Activated CD4-positive, alpha-beta T cell treated with anti-CD3 and anti-CD28 coated beads for 24 hours (primary cell): ENCODE measurements at places on chromosomes 1 and 21.

DNA sequence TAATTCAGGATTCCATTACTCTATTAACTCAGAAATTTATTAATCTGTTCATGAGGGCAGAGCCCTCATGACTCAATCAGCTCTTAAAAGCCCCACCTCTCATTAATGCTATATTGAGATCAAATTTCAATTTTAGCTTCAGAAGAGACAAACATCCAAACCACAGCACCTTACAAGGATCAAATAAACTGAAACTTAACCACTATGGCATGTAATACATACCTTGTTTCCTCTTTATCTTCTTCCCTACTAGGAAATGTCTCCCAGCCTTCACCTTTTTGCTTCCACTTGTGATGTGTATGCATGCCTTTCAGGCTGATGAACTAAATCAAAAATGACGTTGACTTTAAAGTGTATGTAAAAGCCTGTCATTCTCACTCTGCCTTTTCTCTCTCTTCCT lies 2121.3 kb downstream of the NCAM2 start:
- DNase-seq = no peak

GRCh38 chr21:38269576-38269936 lies 12.8 kb downstream of the KCNJ15 start:
- no peak for DNase-seq

GRCh38 chr21:45830221-45830640 lies 151.3 kb upstream of the COL6A1 start:
- DNase-seq = no peak

GRCh38 chr1:6967431-6968111 lies 182.3 kb downstream of the CAMTA1 start:
- DNase-seq = no peak

DNA sequence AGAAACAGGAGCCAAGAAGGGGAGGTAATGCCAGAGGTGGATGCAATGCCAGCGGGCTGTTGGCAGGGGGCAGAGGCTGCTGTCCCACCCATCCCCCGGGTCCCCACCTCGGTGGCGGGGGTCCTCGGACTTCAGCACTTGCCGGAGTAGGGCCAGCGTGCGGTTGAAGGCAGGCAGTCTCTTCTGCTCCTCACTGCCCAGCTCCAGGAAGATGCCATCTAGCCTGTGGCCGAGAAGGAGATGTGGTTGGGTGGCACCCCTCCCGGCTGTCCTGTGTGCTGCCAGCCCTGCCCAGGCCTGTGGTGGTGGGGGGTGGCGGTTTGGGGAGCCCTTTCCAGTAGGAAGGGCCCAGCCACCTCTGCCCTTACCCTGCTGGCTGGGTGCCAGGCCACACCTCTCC lies 13.5 kb downstream of the TTC22 start:
- DNase-seq = no peak

DNA sequence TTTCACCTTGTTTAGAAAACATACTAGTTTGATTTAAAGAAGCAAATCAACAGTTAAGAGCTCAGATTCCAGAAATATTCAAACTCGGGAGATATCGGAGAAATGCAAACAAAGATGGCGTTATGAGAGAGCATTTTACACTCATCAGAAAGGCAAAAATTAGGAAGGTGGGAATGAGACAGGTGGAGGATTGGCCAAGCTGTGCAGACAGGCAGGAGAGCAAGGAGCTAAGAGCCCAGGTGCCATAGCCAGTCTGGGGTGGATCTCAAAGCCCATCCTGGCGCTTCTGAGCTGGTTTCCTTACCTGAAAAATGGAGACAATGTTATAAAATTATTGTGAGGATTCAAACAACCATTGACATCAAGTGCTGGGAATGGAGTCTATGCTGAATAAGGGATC lies 19.6 kb upstream of the TARDBP start:
- no peak for DNase-seq

GRCh38 chr21:24336491-24336890 lies 1270.8 kb downstream of the MRPL39 start:
- DNase-seq = no peak

- no peak for DNase-seq
Observed at GRCh38 chr1:74407902-74408301, 104.5 kb downstream of the LRRC53 start.

- DNase-seq = peak; percentile 44
Observed at GRCh38 chr1:41862384-41863221, 56.1 kb downstream of the HIVEP3 start.

- no peak for DNase-seq
Observed at GRCh38 chr21:25508364-25508763, 98.9 kb downstream of the MRPL39 start.

- DNase-seq = no peak
Observed at GRCh38 chr1:101742509-101742908, 254.2 kb downstream of the OLFM3 start.

GRCh38 chr1:183735069-183735860 lies 69.7 kb upstream of the RGL1 start:
- no peak for DNase-seq

- DNase-seq = no peak
Observed at GRCh38 chr21:45167796-45168222, 93.4 kb downstream of the ADARB1 start.

- peak; percentile 29 for DNase-seq
Observed at GRCh38 chr1:15249081-15249480, 2.1 kb downstream of the FHAD1 start.

GRCh38 chr1:173405834-173406233 lies 71.3 kb upstream of the PRDX6 start:
- DNase-seq = no peak

DNA sequence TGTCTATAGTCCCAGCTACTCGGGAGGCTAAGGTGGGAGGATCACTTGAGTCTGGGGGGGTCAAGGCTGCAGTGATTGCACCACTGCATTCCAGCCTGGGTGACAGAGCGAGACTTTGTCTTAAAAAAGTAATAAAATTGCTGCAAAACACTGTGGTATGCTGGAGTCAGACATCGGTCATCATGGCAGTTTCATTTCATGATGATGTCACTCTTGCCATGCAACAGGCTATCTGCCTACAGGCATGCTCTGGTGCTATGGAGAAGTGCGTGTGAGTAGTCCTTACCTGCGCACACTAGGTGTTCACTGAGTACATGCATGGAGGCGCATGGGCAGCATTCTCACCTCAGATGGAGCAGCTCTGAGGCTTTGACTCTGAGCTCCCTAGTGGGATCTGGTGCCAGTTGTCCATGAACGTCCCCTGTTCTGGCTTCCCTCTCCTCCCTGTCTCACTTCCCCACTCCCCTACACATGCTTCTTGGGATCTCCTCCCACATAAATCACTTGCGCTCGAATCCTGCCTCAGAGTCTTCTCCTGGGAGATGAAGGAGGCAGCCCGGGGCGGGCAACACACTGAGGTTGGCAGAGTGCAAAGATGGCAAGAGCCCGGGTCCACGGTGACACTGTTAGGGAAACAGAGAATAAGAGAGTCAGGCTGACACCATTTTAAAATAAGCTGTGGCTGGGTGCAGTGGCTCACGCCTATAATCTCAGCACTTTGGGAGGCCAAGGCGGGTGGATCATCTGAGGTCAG lies 10.4 kb upstream of the CELA3B start:
- DNase-seq = no peak

- DNase-seq = no peak
Observed at GRCh38 chr1:23424293-23425192, at the start of gene TCEA3. Gene TCEA3, minus strand, starts transcription at chr1:23424748. Its CDS starts 115 bp downstream, at chr1:23424633.

GRCh38 chr1:225156254-225156653 lies 226.8 kb downstream of the DNAH14 start:
- no peak for DNase-seq

GRCh38 chr1:58468612-58469011 lies 77.9 kb downstream of the OMA1 start:
- DNase-seq = no peak

GRCh38 chr1:172135076-172135672 lies 285.3 kb upstream of the C1orf105 start:
- DNase-seq = no peak

DNA sequence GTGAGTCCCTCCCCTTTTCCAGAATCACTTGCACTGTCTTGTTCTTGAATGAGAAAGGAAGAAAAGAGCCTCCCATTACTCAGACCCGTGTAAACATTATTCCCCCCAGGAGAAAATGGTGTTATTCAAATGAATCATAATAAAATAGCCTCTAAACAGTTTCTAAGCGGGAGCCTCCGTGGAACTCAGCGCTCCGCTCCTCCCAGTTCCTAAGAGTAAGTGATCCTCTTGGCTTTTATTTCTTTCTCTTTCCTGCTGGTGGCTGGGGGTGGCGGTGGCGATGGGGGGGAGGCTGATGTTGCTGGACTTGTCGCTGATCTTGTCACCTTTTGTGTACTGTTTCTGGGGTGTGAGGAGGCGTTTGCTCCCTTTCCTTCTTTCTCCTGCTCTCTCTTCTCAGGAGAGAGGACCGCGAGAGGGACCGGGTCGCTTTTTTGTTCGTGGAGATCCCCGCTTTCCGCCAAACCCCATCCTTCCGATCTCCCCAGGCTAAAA lies 781 bp downstream of the PROX1 start:
- no peak for DNase-seq

DNA sequence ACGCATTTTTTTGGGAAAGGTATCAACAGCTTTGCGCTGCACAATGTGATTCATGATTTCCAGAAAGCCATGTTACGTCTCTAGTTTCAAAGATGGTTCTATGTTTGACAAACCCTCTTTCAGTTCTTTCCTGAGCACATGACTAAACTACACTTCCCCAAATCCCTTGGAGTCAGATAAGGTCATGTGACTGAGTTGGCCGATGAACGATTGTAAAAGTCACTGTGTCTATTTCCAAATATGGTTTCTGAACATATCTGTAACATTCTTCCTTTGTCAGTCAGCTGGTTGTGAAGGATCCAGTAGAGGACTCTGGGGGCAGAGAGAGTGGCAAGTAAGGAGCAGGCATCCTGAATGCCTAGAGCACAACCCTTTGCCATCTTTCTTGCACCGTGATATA lies 35.4 kb downstream of the TMPRSS15 start:
- DNase-seq = no peak

GRCh38 chr1:196393282-196393681 lies 215.0 kb downstream of the KCNT2 start:
- no peak for DNase-seq

DNA sequence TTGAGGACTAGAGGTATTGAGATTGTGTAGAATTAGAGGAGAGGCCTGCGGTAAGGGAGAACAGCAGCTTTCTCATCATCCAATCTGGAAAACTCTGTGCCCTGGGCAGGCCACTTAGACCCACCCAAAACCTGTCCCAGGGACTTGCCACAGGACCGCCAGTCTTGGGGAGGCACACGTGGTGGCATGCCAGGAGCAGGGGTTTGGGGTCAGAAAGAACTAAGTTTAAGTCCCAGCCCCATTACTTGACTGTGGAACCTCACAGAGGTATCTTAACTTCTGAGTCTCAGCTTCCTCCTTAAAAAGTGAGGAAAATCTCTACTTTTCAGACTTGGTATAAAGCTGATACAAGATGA lies 356.6 kb downstream of the HHAT start:
- no peak for DNase-seq

DNA sequence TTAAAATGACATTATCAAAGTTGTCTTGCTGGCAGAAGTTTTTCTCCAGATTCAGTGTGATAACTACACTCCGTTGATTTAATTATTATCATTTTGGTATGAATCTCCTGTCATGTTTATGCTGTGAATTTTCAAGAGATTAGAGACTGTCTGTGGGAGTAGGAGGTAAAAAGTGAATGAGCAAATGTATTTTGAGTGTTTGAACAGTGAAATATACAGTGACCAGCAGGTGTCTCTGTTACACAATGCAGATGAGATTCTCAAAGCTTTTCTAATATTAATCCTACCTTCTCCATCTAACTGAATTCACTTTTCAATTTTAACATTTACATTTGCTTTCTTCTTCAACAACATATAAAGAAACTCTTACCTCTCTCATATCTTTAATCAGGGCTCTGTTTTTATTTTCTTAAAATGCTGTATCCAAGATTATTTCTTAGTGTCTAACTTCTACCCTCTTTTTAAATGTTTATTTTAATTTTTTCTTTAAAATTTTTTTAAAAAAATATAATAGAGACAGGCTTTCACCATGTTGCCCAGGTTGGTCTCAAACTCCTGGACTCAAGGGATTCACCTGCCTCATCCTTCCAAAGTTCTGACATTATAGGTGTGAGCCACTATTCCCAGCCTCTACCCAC lies 20.9 kb upstream of the HSPA13 start:
- DNase-seq = no peak

DNA sequence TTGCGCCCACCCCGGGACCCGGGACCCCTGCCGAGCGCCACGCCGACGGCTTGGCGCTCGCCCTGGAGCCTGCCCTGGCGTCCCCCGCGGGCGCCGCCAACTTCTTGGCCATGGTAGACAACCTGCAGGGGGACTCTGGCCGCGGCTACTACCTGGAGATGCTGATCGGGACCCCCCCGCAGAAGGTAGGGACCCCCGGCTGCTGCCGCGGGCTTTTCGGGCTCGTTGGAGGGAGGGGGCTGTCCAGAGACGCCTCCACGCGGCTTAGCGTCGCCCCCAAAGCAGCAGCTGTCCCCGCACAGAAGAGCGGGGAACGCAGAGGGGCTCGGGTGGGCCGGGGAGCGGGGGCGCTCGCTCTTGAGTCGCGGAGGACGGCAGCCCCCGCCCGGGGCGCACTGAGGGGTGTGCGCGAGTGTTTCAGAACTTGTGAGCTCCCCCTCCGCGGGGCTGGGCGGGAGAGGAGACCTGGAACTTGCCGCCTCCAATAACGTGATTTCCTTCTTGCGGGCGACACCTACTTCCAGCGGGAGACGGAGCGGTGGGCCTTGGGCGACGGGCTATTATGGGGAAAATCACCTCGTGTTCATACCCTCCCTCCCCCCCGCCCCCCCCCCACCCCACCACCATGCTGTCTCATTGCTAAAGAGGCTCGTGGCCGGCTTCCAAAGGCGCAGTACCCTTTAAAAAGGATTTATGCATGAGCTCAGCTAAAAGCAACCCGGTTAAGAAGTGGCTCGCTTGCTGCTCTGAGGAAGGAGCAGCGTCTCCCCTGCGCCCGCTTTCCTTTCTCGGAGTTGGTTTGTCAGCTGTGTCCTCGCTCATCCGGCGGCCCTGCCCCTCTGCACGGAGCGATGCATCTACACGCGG lies 664 bp downstream of the BACE2 start:
- DNase-seq = no peak

DNA sequence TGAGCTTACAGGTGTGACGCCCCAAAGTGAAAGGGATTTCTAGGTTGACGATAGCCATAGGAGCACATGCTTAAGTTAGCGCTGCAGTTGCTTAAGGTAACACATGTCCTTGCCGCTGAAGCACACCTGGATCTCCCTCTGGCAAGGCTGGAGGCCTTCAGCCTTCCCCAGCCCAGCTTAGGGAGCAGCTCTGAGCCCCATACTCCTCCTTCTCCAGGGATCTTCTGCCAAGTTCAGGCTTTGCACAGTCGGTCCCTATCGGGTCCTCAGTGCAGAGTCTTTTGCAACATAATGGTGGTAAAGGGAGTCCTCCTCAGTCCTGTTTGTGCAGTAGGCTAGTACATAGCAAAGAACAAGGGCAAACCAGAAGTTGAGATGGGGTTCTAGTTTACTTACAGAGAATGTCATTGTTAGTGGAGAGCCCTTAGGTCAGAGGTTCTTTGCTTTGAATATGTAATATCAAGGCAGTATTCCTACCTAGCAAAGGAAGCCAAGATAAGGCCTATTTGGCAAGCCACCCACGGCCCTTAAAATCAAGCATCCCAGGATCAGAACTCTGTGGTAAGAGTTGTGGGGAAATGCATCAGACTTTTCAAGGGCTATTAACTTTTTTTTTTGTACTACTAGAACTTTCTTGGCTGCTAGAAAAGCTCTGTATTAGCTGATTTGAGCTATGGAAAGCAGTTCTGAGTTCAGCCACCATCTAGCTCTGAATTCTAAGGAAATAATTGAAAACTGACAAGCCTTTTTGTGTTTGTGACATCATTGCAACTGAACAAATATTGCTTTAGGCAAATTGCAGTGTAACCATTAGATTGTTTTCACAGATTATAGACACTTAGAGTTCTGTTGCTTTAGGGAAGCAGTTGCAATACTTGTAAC lies 1.4 kb downstream of the EVA1C start:
- no peak for DNase-seq
